Stimulated activated CD4-positive, alpha-beta T cell treated with anti-CD3 and anti-CD28 coated beads, Interleukin-1b, Interleukin-23, amount 100 ng/mL, for 1 hour (primary cell): ENCODE measurements at places on chromosomes 12 and 14.
A peak's percentile ranks its signal among the peaks of the same experiment; 100 is the strongest.

- no peak for DNase-seq
These were observed 56.5 kb upstream of the KCNH3 start for GRCh38 chr12:49482095-49483051.

- no peak for DNase-seq
These were observed 31.3 kb downstream of the CORO1C start for GRCh38 chr12:108699955-108700563.

GRCh38 chr12:130436741-130437501 lies 99.2 kb downstream of the PIWIL1 start:
- no peak for DNase-seq

- no peak for DNase-seq
These were observed 192.2 kb upstream of the C14orf180 start for GRCh38 chr14:104387022-104388010.

- peak; percentile 10 for DNase-seq
These were observed 116.5 kb downstream of the GPHN start for GRCh38 chr14:66624336-66624937.

- DNase-seq, result no peak
These were observed 172.8 kb upstream of the KITLG start for GRCh38 chr12:88753066-88753465.
